Smooth muscle cell of bladder (primary cell): ENCODE measurements at places on chromosomes 12 and 14. TPM values are rescaled to one million over a fixed set of nuclear protein-coding genes. Genes with fewer than 3 reads are reported as not detected.

Gene TAS2R13
- total RNA-seq, result 0.65 and 0.85 TPM in 2 replicates

Gene CLEC6A
- not detected in 2 replicates for total RNA-seq

Gene PRR4
- total RNA-seq, result 0.37 and 0.57 TPM in 2 replicates

Gene CNTN1
- 0.28 and 0.65 TPM in 2 replicates for total RNA-seq

Gene PTGDR
- under 0.01 TPM in 1 of 2 replicates, not detected in the other for total RNA-seq

Gene CIDEB
- total RNA-seq, result 1.00 and 1.8 TPM in 2 replicates

Gene TAS2R42
- total RNA-seq, result not detected in 2 replicates

Gene SLC25A21
- total RNA-seq, result 0.57 and 1.2 TPM in 2 replicates

Gene HOXC6
- total RNA-seq, result 0.18 and 0.28 TPM in 2 replicates

Gene STON2
- 0.28 and 0.46 TPM in 2 replicates for total RNA-seq

Gene IL26
- not detected in 2 replicates for total RNA-seq

Gene HOXC12
- total RNA-seq, result not detected in 2 replicates

Gene WNT5B
- 14.7 and 30.3 TPM in 2 replicates for total RNA-seq

Gene OR4K13
- total RNA-seq, result not detected in 2 replicates

Gene TAPBPL
- total RNA-seq, result 8.5 and 11.8 TPM in 2 replicates

Gene TAS2R19
- total RNA-seq, result 4.0 and 4.1 TPM in 2 replicates

Gene IL22
- total RNA-seq, result not detected in 2 replicates

Gene PLA2G1B
- total RNA-seq, result not detected in 2 replicates

Gene SIX1
- total RNA-seq, result 1.8 and 2.8 TPM in 2 replicates

Gene BBOF1
- 8.7 and 9.8 TPM in 2 replicates for total RNA-seq

Gene GLIPR1L1
- not detected in 2 replicates for total RNA-seq

Gene EPYC
- 0.09 TPM in 1 of 2 replicates, not detected in the other for total RNA-seq

Gene VAMP1
- 7.8 and 10.0 TPM in 2 replicates for total RNA-seq

Gene OXA1L
- total RNA-seq, result 52.9 and 53.8 TPM in 2 replicates

Gene TRIM9
- total RNA-seq, result under 0.01 and 0.18 TPM in 2 replicates
